Stromal cell of bone marrow (primary cell): ENCODE measurements at places on chromosomes 1 and 21.

DNA sequence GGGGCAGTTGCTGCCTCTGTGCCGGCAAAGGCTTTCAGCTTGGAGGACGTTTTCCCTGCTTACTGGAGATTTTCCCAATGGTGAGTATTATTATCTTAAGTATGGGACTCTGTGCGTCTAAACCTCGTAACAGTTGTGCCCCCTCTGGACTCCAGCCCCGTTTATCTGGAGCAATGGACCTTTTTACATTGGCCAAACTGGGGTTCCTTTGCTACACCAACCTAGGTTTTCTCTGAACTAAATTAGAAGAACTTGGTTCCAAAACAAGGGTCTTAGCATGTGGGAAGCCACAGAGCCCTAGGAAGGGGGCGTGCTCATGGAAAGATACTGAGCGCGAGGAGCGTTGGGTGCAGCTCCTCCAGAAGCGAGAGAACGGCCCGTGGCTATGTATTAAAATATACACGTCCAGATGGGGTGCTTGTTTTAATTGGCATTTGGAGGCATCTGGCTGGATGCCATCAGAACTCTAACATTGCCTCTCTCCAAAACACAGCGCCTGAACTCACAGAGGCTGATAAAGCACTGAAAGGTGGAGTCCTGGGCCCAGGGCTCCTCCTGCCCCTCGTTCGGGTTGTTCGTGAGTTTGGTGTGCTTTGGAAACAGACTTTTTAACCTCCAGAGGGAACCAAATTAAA, 28.4 kb downstream of the POFUT2 start:
- DNase-seq: no peak

DNA sequence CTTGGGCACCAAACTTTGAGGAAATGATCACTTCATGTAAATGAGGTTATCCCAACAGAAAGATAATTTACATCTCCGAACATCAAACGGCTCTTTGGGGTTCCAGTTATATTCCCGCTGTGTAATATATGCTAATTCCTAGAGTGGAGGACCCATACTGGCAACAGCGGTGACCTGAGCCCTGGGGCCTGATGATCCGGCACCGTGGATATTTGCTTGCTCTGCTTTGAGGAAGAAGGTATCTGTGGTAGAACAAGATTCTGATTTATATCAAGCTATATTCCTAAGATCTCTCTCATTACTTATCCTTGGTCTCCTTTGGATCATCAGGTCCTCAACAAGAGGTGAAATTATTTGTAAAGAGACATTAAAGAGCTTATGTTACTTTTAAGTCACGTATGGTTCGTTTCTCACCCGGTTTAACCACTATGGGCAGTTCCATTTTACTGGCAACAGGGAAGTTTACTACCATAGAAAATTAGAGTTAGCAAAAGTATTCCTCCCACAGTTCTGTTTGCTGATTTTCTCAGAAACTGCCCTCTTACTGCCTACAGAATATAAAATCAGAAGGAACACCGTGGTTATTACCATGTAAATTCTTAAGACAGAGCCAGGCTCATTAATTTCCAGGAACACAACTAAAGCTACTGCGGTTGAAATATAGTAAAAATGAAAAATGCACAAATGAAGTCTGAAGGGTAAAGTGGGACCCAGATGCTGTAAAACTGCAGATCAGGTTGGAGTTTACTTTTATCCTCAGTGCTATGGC, 56.7 kb downstream of the MRPL39 start:
- no peak for DNase-seq

- no peak for DNase-seq
These were observed 38.9 kb downstream of the LEPR start for GRCh38 chr1:65459397-65459768.

DNA sequence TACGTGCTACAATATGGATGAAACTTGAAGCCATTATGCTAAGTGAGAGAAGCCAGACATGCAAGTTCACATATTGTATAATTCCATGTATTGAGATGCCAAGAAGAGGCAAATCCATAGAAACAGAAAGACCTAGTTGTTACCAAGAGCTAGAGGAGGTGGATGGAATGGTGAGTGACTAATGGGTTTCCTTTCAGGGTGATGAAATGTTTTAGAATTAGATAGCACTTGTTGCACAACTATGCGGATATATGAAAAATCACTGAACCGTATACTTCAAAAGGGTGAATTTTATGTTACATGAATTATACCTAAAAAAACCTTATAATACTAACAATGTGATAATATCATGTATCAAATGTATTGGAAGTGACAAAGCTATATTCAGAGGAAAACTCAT, 18.1 kb downstream of the EPHA10 start:
- DNase-seq: no peak
